Fibroblast of lung (primary cell): ENCODE measurements at places on chromosomes 1 and 21. TPM values are rescaled to one million over a fixed set of nuclear protein-coding genes. Genes with fewer than 3 reads are reported as not detected.

Gene BTG2
- 20.3 and 26.3 TPM in 2 replicates for total RNA-seq

Gene SPRR2A
- total RNA-seq = not detected in 2 replicates

Gene CD101
- under 0.01 TPM in 1 of 2 replicates, not detected in the other for total RNA-seq

Gene NBPF20
- 1.3 and 2.8 TPM in 2 replicates for total RNA-seq

Gene C1orf167
- total RNA-seq = 0.99 and 1.3 TPM in 2 replicates

Gene C8B
- not detected in 2 replicates for total RNA-seq

Gene RPE65
- total RNA-seq = not detected in 2 replicates

Gene CFAP45
- total RNA-seq = 0.51 and 1.5 TPM in 2 replicates

Gene CDA
- 0.50 TPM in 1 of 2 replicates, not detected in the other for total RNA-seq

Gene HFM1
- total RNA-seq = 0.83 and 1.8 TPM in 2 replicates

Gene CACYBP
- total RNA-seq = 238 and 543 TPM in 2 replicates

Gene NTNG1
- total RNA-seq = 4.4 and 8.6 TPM in 2 replicates

Gene AVPR1B
- total RNA-seq = not detected in 2 replicates

Gene CCDC185
- total RNA-seq = not detected in 2 replicates

Gene CROCC
- total RNA-seq = 20.3 and 22.3 TPM in 2 replicates

Gene WNT4
- under 0.01 TPM in 1 of 2 replicates, not detected in the other for total RNA-seq

Gene PUM1
- 55.2 and 59.3 TPM in 2 replicates for total RNA-seq

Gene TFF2
- total RNA-seq = not detected in 2 replicates

Gene CSTB
- 9.8 and 24.8 TPM in 2 replicates for total RNA-seq

Gene PRDM16
- total RNA-seq = 1.3 and 1.8 TPM in 2 replicates

Gene ZP4
- not detected in 2 replicates for total RNA-seq

Gene ST7L
- 16.9 and 18.0 TPM in 2 replicates for total RNA-seq
